ENCODE measurements at places on chromosomes 5 and 9.

DNA sequence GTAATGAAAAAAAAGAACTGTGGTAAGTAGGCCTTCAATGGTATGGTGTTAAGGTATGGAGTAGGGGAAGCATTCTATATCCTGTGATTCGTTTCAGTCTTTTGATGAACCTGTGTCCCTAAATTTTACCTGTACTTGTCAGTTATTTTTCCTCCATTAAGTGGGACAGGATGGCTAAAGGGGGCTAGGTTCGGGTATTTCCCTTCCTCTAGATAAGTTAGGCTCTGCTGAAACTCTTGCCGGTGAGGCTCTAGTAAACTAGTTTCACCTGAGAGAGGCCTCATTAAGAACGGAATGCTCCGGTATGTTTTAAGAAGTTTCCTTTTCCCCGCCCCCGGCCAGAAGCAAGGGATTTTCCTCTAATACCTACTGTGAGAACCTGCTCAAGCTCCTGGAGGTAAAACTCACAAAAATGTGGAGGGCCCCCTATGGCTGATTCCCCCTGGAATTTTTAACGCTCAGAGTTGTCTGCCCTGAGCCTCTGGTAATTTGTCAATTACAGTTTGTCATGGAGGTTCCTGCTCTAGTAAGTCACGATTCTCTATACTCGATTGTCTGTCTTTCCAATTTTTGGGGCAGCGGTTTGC, 87.7 kb downstream of the MACIR start:
- no peak for DNase-seq

DNA sequence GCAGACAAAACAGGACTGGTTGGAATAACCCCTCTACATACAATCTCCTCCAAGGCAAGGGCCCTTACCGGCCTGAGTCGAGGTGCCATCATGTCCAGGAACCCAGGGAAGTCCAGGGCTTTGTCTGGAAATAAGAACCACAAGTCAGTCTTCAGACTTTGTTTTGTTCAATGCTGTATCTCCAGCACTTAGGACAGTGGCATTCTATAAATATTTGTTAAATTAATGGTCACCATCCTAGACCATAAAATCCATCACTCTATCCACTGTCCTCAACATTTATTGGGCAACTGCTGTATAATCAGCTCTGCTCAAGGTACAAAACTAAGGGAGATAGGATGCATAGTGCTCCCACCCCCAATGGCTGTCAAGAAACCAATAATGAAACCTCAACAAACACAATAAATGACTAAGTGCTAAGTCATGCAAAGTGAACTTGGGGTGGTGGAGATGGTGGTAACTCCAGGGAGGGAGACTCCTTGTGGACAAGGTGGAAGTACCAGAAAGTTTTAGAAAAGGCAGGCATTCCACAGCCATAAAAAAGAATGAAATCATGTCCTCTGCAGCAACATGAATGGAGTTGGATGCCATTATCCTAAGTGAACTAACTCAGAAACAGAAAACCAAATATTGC, 5.0 kb downstream of the RELL2 start:
- no peak for DNase-seq

DNA sequence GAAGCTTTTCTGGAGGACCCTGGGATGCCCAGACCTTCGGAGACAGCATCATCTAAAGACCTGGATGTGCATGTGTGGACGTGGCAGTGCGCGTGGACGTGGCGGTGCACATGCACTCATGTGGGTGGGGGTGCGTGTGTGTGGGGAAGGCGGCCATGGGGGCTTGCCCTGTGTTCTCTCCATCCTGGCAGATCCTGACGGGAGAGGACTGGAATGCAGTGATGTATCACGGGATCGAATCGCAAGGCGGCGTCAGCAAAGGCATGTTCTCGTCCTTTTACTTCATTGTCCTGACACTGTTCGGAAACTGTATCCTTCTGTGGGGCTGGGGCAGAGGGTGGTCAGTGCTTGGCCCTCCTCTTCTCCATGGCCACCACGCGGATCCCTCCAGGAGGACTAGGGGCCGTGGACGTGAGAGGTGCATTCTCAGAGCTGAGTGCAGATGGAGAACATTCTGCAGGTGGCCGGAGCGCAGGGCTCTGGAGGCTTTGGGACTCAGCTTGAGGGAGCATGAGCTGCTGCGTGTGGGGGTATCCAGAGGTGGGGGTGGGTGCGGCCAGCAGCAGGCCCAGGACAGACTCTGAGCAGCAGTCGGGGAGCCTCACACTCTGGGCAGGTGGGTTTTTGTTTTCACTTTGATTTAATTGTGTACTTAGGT, 129.1 kb downstream of the CACNA1B start:
- no peak for DNase-seq

DNA sequence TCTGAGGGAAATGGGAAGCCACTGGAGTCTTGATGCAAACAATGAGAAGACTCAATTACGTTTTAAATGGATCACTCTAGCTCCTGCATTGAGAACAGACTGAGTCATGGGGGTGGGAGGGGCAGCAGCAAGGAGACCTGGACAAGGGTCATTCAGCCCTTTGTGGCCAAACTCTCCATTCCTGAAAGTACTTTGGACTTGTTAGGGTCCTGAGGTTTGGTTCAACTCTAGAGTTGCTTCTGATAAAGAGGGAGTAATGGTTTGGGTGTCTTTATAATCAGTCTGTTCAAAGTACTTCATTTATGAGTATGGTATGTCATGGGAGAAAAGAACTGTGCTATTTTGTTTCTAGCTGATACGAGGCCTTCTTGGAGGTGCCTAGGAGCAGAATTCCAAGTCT, 67.7 kb upstream of the SMIM32 start:
- DNase-seq: no peak

GRCh38 chr9:115234094-115234493, 116.1 kb upstream of the TNC start:
- DNase-seq: no peak

GRCh38 chr5:138491284-138491648, 26.0 kb downstream of the EGR1 start:
- no peak for DNase-seq

GRCh38 chr5:123422433-123423277, 548 bp downstream of the CEP120 start:
- DNase-seq: no peak

All from activated T-cell treated with anti-CD3 and anti-CD28 coated beads, Interleukin-2, amount 50 U/mL, for 1 hour (primary cell).